ENCODE measurements at places on chromosomes 4 and X.

DNA sequence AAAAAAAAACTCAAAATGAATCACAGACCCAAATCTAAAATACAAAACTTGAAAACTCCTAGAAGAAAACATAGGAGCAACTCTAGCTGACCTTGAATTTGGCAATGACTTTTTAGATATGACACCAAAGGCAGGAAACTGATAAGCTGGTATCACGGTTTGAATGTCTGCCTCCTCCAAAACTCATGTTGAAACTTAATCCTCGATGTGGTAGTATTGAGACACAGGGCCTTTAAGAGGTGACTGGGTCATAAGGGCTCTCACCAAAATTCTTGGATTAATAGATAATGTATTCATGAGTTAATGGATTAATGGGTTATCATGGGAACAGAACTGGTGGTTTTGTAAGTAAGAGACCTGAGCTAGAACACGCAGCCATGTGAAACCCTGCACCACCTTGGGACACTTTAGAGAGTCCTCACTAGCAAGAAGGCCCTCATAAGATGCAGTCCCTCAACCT, 40.5 kb downstream of the FRYL start:
- no peak for DNase-seq

DNA sequence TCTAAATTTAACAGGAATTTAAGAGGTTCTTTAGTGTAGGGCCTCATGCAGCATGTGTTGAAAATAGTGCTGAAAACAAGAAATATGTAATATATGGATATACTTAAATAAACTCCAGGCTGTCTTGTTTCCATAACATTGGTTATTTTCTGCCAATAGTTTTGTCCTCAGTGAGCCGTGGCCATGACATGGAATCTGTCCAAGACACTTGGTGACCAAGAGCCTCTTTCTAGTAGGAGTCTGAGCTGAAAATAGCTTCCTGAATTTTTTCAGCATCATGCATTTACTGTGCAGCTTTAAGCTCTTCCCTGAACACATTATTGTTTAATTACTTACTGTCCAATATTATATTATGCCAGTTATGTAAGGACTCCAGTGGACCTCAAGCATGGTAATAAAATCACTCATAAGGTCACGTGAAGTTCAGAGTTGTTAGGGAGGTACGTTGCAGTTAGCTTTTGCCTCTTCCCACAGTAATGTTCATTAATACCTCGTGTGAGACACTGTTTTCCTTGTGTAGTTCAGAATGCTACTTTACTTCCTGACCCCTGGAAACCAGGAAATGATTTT, 488.2 kb downstream of the GRID2 start:
- DNase-seq, result peak; percentile 14

GRCh38 chr4:791252-791897, 34.6 kb downstream of the CPLX1 start:
- DNase-seq, result no peak

GRCh38 chrX:117196481-117196880, 733.7 kb upstream of the CT83 start:
- no peak for DNase-seq

- no peak for DNase-seq
Measured at GRCh38 chr4:137370206-137370633, 162.1 kb downstream of the PCDH18 start.

DNA sequence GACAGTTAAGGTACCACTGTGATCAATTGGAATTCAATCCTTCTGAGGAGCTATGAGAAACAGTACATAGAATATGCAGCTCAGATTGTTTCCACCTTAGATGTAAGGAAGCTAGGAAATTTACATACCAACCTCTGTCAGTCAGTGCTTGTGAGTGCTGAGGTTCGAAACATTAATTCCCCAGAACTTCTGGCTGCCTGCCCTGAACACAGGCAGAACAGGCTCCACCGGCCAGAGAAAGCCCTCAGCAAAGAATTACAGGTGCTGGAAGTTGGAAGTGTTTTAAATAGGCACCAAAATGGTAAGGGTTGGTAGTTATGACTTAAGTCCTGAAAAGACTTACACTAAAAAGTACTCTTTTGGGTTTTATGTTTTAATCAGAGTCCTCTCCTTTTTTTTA, 651.8 kb downstream of the C4orf33 start:
- no peak for DNase-seq

DNA sequence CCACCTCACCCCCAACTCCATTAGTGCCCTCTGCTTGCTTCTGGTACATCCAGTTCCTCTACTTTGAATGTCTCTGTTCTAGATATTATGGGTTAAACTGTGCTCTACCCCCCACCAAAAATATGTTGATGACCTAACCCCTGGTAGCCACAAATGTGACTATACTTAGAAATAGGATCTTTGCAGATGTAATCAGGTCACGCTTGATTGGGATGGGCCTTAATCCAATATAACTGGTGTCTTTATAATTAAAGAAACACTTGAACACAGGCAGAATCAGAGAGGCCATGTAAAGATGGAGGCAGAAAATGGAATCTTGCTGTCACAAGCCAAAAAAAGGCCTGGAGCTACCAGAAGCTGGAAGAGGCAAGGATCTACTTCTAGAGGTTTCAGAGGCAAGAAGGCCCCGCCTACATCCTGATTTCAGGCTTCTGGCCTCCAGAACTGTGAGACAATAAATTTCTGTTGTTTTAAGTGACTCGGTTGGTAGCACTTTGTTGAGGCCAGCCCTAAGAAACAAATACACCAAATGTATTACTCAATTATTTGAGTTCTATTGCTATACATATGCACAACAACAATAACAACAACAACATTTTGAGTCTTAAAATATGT, 220.0 kb downstream of the PPP3CA start:
- no peak for DNase-seq

DNA sequence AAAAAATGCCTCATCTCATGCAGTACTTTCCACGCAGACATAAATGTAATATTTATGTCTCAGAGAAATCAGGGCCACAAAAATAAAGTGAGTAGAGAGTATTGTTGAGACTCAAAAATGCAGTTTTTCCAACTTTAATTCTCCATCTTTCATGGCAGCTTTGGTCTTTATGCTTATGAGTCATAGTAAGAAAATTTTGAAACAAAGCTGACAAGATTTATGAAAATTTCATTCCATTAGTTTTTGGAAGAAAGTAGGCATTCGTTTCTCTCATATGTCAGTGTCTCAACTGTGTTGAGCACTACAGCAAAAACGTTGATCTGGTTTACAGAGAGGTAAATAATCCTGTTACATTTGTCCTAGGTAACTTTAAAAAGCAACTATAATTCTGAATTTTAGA, 656.8 kb downstream of the IQCM start:
- DNase-seq, result no peak

- DNase-seq, result no peak
Measured at GRCh38 chr4:8515316-8516060, 64.7 kb upstream of the GPR78 start.

- no peak for DNase-seq
Measured at GRCh38 chr4:85725721-85726170, 250.8 kb downstream of the ARHGAP24 start.

- no peak for DNase-seq
Measured at GRCh38 chrX:68254738-68255645, 178.3 kb downstream of the OPHN1 start.

DNA sequence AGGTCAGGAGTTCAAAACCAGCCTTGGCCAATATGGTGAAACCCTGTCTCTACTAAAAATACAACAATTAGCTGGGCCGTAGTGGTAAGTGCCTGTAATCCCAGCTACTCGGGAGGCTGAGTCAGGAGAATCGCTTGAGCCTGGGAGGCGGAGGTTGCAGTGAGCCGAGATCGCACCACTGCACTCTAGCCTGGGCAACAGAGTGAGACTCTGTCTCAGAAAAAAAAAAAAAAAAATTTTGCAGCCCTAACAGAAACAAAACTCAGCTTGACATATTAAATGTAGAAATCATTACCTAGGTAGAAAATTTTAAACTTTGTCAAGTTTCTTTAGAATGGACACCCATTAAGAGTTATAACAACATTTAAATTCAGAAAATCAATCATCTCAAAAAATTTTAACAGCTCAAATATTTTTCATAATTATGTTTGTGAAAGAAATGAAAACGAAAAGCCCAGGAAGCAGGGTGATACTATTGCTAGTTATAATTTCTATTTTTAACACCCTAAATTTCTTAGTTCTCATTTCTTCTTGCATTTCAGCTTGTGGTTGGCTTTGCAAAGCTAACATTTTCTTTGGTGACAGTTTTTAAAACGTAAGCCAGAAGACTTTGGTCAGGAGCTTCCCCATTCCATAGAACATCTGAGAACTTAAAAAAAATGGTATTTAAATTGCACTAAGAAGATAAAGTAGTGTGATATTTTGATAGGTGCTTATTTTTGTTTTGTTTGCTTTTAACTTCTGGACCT, 33.3 kb upstream of the RBBP7 start:
- no peak for DNase-seq

DNA sequence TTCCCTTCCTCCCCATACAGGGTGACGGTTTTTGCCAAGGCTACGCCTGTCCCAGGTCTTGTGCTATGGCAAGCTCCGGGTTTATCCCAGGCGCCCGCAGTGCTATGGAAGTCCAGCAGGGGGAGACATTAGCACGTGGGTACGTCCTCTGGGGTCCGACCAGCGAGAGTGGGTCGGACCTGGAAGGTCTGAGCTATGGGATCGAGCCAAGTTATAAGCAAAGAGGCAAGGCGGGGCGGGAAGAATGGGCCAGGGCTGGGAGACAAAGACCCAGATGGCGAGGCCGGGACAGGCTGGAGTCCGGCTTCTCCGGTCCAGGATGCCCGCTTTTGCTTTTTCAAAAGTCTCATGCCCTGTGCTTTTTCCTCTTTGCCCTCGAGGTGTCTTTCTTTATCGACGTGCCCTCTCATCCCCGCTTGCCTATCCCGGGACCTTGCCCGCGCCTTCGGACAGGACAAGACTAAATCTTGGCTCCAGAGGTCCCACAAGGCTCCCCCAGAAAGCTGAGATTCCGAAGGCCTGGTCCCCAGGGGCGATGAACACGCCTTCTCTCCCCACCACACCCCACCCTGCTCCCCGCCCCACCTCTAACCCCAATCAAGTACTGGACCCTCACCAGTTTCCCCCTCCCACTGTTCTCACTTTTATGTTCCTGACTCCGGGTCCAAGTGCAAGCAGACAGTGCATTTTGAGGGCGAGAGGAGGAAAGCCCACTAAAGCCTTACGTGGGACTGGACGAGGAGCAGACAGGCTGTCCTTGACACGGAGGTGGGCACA, 785 bp upstream of the EFNB1 start:
- DNase-seq, result peak; percentile 83

DNA sequence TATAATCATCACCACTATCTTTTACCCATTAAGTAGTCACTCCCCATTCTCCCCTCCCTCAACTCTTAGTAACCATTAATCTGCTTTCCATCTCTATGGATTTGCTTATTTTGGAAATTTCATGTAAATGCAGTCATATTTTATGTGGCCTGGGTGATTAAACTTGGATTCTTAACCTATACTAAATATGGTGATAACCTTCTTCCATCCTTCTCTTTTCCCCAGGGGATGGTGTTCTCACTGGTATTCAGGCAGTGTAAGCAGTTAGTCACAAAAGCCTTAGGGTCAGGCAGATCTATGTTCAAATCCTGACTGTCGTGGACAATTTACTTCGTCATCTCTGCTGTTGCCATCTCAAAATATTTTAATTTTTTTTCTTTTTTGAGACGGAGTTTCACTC, 29.6 kb downstream of the RAB40AL start:
- DNase-seq, result no peak

- DNase-seq, result peak; percentile 19
Measured at GRCh38 chr4:81903212-81903611, 431.5 kb upstream of the RASGEF1B start.

DNA sequence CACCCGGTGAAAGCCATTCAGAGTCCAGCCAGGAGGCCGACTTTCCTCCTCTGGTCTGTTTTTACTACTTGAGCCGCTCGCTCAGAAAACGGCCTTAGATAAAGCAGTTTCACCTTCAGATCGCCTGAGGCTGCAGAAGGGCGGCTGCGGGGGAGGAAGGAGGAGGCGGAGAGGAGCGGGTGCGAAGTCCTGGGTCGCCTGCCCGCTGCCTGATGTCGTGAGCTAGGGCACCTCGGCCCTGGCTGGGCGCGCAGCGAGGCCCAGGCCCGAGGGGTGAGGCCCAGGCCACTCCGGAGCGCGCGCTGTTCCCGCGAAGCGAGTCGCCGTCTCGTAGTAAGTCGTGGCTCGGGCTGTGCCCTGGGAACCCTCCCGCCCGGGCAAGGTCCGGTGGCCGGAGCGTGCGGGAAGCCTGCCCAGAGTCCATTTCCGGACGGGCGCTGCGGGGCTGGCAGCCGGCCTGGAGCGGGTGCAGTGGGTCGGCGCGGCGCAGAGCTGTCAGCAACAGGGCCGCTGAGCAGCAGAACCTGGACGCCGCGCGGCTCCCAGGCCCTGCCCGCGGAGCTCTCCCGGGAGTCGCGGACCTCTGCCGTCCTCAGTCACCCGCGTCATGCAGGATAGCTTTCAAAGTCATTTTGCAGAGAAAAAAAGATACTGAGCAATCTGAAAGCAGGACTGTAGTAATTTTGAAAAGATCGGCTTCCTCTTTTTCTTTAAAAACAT, 18.6 kb downstream of the TRIM2 start:
- DNase-seq, result peak; percentile 83

DNA sequence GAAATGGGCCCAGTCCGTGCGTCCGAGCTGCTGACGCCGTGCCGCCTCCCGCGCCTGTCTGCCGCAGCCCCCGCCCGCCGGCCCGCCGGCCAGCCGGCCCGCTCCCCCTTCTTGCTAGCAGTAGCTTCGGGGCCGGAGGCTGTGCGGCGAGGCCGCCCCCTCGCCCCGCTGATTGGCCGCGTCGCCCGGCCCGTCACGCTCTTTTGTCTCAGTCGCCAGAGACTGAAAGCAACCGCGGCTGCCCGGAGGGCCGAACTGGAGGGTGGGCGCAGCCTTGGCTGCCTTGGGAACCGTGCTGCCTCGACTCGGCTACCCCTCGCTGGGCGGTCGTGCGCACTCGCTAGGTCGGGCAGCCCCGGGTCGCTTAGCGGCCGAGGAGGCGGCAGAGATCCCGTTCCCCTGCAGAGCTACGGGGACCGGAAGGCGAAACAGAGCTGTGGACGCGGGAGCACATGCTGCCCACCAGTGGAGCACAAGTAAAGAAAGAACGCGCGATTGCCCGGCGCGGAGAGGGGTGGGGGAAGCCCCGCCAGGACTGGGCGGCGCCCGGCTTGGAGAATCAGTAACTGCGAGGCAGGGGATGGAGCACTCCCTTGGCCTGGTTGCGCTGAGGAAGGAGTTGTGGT, at the start of gene ZCCHC18:
ZCCHC18 (plus strand) TSS at position 198 of the 626 bp plus-strand sequence. CDS start 1,589 bp downstream, outside the sequence.
- DNase-seq, result peak; percentile 85
